ENCODE measurements at places on chromosomes 12 and 14.
A peak's percentile ranks its signal among the peaks of the same experiment; 100 is the strongest.

- DNase-seq, result peak; percentile 14
Observed at GRCh38 chr12:10052193-10052913, 21.9 kb downstream of the CLEC9A start.

- DNase-seq, result no peak
Observed at GRCh38 chr12:102891756-102892155, 25.3 kb downstream of the PAH start.

GRCh38 chr12:93968536-93969285, 179.7 kb upstream of the PLXNC1 start:
- DNase-seq, result no peak

DNA sequence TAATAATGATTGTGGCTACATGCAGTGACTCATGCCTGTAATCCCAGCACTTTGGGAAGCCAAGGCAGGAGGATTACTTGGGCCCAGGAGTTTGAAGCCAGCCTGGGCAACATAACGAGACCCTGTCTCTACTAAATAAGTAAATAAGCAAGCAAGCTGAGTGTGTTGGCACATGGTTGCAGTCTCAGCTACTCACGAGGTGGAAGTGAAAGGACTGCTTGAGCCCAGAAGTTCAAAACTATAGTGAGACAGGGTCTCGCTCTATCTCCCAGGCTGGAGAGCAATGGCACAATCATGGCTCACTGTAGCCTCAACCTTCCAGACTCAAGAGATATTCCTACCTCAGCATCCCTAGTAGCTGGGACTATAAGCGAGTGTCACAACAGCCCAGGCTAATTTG, 64.7 kb downstream of the RPS6KA5 start:
- no peak for DNase-seq

DNA sequence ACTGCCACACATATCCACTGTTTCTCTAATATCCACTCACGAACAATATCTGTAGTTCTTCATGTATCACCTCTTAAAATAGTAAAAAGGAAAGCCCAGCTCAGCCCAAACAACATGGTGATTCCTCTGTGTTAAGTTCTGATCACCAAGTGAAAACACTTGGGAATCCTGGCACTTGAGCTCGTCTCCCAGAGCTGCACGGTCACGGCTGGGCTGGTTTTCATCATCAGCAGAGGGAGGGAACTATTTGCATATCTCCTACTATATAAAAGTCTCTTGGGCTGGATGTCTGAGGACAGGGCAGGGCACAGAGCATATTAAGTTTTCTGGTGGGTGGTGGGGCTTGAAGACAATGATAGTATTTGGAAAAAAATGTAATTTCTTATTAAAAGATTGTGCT, 870.6 kb downstream of the TMEM121 start:
- DNase-seq, result no peak

- no peak for DNase-seq
Observed at GRCh38 chr12:8696442-8697090, 1.2 kb upstream of the RIMKLB start.

GRCh38 chr12:106590601-106591000, 7.8 kb downstream of the RFX4 start:
- no peak for DNase-seq

- DNase-seq, result no peak
Observed at GRCh38 chr12:124086299-124086898, 113.4 kb downstream of the ZNF664 start.

- no peak for DNase-seq
Observed at GRCh38 chr14:104789752-104790743, 5.5 kb downstream of the AKT1 start.

DNA sequence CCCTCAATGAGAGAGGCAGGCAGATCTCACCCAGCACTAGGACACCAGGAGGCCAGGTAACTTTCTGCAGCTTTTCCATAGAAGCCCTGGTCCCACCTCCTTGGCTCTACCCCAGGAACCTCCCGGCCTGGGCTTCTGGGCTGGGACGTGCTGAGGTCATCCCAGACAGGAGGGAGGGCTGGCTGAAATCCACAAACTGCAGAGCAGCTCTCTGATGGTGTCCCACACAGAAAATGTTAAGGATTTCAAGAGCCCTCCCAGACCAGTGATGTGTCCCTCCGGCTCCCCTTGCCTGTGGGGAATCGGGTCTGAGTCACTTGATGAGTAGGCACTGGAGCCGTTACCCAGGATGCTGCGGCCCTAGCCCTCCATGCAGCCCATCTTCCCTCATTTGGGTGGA, 124.1 kb downstream of the ESRRB start:
- DNase-seq, result no peak

DNA sequence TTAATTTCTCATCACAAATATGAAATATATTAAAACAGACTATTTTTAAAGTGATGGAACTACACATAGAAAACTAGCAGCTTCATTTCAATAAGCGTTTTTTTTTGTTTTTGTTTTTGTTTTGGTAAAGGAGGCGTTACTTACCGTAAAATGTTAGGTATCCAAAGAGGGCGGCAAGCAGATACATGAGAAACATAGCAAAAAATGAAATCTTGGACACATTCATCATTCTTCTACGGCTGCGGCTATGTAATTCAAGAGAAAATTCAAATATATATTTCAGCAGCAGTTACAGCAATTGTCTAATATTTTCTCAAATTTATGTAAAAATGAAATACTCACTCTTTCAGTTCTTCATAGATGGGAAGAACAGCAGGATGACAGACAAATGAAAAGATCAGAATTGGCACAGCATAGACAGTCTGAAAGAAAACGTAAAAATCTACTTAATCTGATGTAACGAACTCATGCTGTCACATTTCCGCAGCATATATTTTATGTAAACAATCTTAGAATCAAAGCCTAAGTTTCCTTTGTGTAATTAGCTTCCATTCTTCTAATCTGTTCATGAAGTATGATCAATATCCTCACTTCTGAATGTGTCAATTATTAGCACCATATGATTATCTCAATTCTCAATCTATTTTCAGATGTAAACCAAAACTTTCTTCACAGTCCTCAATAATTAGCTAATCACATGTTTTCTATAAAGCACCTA, 8.8 kb downstream of the SLC38A2 start:
- DNase-seq, result no peak

GRCh38 chr14:66514213-66514612, 6.3 kb downstream of the GPHN start:
- DNase-seq, result no peak

DNA sequence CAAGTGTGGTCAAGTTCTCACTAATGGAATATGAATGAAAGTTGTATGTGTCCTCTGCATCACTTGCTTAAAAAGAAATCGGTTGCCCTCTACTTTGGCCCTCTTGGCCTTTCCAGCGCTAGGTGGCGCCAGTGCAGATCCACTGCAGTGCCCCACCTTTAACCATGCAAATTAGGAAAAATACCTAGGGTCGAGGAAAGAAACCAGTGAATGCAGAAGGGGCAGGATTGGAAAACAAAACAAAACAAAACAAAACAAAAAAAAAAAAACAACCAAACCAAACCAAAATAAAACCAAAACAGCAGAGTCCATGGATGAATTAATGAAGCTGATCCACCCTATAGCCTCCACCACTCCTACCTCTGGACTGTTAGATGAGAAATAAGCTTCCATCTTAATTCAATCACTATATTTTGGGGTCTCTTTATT, 12.9 kb upstream of the NEMF start:
- peak; percentile 86 for DNase-seq

- no peak for DNase-seq
Observed at GRCh38 chr14:39310051-39310450, 76.3 kb downstream of the MIA2 start.

DNA sequence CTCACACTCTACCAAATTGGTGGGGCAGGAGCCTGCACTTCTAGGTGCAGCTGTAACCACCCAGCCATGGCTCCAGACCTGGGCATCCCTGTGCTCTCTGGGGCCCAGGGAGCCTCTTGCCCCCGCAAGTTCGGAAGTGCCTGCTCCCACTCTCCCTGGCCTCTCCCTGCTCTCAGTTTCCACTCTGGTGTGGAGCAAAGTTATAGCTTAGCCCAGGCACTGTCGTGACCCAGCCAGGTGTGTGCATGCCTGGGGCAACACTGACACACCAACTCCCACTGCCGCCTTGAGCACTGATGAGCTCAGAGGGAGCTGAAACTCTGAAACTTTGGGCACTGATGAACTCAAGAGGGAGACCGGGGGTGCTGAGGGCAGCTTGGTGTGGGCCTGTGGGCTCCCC, 8.7 kb upstream of the FBXO33 start:
- DNase-seq, result no peak

GRCh38 chr14:42437809-42438208, 831.1 kb downstream of the LRFN5 start:
- no peak for DNase-seq

- DNase-seq, result no peak
Observed at GRCh38 chr12:48602192-48602989, 32.5 kb upstream of the LALBA start.

- DNase-seq, result no peak
Observed at GRCh38 chr12:20368651-20369304, 441 bp downstream of the PDE3A start.

DNA sequence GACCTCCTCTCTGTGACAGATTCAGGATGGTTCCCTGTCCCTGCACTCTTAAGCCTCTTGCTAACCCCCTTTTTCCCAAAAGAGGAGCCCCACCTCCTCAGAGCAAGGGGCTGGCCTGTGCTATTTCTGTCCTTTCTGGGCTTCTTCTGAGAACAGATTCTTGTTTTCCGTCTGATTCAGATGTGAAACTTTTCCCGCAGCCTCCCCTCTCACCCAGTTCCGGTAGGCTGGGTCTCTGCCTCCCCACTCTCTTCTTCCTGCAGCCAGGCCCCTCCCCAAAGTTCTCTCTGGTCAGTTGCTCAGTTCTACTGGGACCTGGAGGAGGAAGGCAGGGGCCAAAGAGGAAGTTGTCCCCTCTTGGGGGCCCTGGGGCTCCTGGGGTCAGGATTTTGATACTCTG, 11.8 kb downstream of the PDE1B start:
- peak; percentile 28 for DNase-seq

DNA sequence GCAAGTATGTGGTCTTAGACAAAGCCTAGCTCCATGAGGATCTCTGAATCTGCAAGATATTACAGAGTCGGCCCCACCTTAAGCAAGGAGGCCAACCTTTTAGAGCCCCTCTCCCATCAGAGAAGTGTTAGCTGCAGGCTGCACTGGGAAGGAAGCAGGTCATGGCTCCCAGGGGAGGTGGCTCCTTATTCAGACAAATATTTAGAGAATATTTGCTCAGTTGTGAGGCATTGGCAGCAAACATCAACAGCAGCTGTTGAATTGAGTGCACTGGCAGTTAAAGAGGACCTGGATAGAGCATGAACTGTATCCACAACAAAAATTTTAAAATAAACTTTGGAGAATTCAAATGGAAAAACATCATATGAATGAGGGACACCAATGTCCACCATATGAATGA, 44.7 kb downstream of the FSCB start:
- DNase-seq, result no peak

- no peak for DNase-seq
Observed at GRCh38 chr12:106764738-106765137, 9.7 kb upstream of the RIC8B start.

- DNase-seq, result no peak
Observed at GRCh38 chr14:38074081-38074480, 133.6 kb upstream of the SSTR1 start.

DNA sequence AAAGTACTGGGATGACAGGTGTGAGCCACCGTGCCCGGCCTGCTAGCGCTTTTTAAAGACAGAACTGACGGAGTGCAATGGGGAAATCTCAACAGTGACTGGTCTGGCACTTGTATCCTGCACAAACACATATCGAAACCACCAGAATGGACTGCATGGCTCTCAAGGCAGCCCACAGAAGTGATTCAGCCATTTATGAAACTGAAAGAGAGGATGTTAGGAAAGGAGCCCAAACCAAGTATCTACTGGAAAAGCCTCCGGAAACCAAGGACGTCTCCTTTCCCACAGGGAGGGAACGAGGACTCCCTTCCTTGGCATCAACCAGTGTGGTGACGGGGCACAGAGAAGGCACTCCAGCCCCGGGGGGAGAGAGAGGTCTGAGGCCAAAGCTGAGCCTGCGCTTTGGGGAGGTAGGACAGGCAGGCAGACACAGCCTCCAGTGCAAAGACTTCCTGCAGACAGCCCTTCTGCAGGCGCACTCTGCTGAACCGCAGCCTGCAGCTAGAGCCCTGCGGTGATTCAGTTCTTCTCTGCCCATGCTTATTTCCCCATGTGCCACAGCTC, 16.5 kb downstream of the SLC15A4 start:
- DNase-seq, result no peak

GRCh38 chr12:48795550-48796455, 6.9 kb upstream of the ADCY6 start:
- DNase-seq, result peak; percentile 52

DNA sequence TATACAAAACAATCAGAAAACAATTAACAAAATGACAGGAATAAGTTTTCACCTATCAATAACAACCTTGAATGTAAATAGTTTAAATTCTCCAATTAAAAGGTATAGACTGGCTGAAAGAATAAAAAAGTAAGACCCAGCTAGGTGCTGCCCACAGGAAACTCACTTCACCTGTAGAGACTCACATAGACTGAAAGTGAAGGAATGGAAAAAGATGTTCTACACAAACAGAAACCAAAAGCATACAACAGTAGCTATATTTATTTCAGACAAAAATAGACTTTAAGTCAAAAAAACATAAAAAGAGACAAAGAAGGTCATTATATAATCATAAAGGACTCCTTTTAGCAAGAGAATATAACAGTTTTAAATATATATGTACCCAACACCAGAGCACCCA, 152.4 kb upstream of the PWP1 start:
- no peak for DNase-seq

All from activated CD4-positive, alpha-beta T cell treated with anti-CD3 and anti-CD28 coated beads, Interleukin-2, amount 50 U/mL, for 16 hours (primary cell).